ENCODE measurements at places on chromosomes 2 and 18.

DNA sequence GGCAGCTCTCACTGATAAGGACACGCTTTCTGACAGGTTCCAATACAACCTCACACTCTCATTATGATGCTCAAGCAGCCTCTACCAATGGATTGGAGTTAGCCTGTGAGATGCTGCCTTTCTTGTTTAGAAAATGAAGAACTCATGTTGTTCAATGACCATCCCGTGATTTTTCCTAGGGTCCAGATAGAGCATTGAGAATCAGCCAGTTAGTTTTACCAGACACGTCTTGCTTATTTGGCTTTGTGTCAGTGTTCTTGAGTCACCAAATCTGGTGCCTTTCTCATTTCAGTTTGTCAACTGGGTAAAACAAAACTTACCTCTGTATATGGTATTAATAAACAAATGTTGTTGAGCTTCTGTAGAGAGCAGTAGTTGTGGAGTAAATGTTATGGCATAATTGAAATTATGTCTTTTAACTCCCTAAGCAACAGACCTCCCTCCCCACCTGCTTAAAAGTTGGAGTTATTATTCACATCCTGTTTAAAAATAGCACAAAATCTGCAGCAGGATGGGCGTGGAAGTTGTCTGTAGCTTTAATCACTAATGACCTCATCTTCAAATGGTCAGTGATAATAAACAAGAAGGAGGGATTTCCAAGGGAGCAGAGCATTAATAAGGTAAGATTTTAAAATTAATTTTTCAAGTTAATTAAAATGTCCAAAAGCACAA, 167.3 kb downstream of the HRH4 start:
- no peak for DNase-seq

GRCh38 chr2:39550701-39551285, 113.7 kb upstream of the MAP4K3 start:
- DNase-seq: no peak

DNA sequence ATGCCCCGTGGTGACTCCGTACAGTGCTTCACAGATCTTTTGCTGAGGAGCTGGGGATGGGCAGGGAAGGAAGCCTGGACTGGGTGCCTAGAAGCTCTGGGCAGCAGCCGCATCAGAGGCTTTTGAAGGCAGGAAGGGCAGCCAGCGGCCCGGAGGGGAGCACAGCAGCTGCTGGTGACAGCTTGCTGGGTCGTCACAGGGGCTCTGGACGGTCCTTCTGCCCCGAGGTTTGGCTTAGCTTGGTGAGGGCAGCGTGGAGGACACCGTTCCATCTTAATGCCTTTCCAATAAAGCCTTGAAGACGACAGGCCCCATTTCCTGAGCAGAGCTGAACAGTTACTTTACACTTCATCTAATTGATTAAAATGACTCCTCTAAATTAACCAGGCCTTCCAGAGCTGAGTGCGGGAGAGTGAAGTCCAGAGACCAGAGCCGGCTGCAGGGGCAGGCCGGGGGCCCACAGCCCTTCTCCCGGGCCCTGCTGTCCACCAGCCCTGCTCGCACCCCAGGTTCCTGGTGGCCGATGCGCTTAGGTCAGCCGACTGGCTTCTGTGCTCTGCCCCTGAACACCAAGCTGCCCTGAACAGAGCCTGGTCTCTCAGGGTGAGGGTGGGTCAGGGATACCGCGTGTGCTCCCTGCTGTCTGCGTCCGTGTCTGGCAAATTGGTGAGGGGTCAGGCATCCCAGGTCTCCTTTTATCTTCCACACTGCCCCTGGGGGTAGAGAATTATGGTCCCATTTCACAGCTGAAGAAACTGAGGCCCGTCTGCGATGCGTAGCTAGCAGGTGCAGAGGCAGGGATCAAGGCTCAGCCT, 43.5 kb downstream of the RRM2 start:
- DNase-seq: no peak

DNA sequence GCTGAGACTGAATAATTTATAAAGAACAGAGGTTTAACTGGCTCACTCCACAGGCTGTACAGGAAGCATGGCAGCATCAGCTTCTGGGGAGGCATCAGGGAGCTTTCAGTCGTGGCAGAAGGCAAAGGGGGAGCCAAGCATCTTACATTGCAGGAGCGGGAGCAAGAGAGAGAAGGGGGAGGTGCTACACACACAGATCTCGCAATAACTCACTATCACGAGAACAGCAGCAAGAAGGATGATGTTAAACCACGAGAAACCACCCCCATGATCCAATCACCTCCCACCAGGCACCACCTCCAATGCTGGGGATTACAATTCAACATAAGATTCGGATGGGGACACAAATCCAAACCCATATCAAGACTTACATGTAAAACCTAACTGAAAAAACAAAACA, 17.8 kb upstream of the MATN3 start:
- DNase-seq: no peak

- no peak for DNase-seq
Observed at GRCh38 chr2:37809525-37809924, 115.6 kb upstream of the RMDN2 start.

All from CD4-positive, alpha-beta T cell treated with Interleukin-2 at 100 ng/mL for 4 hours (primary cell).